Stimulated activated CD8-positive, alpha-beta memory T cell treated with anti-CD3 and anti-CD28 coated beads, Interleukin-15, amount 100 ng/mL, for 4 hours (primary cell): ENCODE measurements at places on chromosomes 7 and 10.

DNA sequence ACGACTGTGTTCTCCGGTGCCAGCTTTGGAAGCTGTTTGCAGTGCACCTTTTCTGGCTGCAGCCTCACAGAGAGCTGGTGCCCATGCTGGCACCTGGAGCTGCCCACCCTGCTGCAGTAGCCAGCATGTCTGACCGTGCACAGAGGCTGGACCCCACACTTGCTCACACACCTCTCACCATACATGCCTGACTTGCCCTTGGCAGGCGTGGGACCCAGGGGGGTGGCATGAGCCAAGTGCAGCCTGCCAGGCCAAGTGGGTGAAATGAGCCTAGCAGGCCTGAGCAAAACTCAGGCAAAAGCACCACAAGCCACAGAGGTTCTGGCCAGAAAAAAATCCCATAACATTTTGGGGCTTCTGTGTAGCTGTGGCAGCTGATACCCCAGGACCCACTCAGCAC, 258.8 kb downstream of the XPNPEP1 start:
- DNase-seq, result no peak

DNA sequence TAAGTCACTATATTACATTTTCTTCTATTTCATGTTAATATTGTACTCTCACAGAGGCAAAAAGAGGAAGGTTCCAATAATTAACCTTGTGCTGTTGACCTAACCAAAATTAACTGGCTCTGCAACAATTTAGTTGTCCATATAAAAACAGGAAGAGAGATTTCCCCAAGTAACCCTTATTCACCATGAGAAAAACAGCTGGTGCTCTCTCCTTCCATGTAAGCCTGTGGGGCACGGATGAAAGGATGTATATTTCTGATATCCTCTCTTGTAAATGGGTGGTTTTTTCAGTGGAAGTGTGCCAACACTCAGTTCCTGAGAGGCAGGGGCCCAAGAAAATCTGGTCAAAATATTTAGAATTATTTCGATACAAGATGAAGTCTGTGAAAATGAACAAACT, 358.1 kb downstream of the CRPPA start:
- no peak for DNase-seq

GRCh38 chr10:131180740-131181415, 130.6 kb downstream of the TCERG1L start:
- no peak for DNase-seq

DNA sequence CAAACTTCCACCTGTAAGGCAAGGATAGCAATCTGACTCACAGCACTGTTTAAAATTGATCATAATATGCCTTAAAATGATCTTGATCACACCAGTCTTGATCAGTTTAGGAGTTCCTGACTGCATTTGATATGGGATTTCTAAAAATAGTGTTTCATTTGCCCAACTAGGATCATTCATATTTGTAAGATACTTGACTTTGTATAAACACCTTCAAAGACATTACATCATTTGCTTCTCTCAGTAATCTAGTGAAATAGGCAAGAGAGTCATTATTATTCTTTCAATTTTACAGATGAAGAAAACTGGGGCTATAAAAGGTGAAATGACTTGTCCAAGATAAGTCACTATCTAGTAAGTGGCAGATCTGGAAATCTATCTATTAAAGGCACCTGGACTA, 521.1 kb downstream of the GATA3 start:
- DNase-seq, result no peak

GRCh38 chr7:135704074-135704473, 23.9 kb downstream of the SLC13A4 start:
- no peak for DNase-seq
